Hippocampal formation (tissue), 2 donors: ENCODE measurements at places on chromosomes 16 and 17.
A peak's percentile ranks its signal among the peaks of the same experiment; 100 is the strongest.

DNA sequence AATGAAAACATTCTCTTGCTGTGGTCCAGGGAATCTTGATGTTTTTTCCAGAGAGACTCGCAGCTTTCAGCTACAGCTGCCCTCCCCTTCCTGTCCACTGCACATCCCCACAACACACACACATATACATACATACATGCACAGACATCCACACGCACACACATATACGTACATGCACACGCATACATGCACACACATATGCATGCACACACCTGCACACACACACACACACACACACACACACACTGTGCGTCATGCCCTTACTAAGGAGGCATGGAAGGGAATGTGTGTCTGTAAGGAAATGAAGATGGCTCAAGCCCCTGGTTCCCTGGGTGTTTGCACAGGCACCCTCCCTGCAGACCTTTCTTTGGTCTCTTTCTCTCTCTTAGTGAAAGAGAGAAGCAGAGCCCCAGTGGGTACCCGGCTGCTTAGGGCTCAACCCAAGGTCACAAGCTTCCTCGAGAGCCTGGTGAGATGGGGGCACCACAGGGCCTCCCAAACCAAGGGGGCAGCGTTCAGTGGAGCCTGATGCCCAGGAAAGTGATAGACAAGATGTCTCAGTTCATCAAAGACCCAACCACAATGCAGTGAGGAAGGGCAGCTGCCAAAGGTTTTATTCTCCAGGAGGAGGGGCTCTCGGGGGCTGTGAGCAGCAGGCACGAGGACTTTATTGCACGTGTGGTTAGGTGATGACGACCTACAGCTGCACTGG, 33.3 kb downstream of the TNFRSF13B start:
- no peak for DNase-seq

DNA sequence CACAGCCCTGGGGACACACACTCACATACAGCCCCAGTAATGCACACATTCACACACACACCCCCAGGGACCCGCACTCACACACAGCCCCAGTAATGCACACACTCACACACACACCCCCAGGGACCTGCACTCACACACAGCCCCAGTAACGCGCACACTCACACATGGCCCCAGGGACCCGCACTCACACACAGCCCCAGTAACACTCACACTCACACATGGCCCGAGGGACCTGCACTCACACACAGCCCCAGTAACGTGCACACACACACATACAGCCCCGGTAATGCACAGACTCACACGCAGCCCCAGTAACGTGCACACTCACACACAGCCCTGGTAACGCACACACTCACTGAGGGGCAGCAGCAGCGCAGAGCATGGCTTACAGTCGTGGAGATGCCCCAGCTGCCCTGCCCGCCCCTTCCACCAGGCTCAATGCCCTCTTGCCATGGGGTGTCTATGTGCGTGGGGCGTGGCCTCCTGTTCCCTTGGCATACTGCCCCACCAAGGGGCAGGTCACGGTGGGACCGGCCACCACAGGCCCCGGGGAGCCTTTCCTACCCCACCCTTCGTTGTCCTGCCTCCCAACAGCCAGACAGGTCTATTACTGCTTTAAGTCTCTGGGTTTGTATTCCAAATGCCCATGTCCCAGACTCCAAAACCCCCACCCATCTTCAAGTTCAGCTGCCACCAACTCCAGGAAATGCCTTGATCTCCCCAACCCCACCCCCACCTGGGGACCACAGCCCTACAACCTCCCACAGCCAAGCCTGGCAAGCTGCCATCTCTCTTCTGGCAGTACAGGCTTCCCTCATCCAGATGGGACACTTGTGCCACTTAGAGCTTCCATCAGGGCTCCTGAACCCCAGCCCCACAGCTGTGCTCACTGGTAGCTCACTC, 2.7 kb downstream of the CCDC102A start:
- no peak for DNase-seq

DNA sequence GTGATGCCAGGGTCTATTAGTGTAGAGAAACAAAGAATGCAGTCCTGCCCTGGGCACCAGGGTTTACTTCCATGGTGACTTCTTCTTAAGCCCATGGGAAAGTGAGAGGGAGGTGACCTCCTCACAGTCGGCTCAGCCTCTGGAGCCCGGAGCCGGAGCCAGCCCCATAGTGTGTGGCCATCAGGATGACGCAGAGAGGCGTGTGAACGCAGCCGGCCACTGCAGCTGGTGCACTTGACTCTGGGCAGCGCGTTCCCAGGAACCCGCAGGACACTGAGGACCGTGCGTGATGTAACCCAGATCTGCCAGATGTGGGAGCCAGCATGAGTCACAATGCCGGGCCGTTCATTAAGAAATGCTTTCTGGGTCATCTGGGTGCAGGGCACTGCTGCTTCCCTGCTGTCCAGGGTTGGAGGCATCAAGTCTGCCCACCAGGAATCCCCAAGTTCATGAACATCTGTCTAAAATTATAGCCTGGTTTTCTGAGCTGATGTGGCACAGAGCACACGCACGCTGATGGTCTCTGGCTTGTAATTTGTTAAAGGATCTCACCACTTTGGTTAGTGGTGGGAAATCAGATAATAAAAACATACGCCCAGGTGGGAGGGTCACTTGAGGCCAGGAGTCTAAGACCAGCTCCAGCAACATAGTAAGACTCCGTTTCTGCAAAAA, 114.1 kb downstream of the PITPNC1 start:
- DNase-seq = peak; percentile 52

- no peak for DNase-seq
Observed at GRCh38 chr17:2181897-2182448, 121.6 kb downstream of the SMG6 start.

DNA sequence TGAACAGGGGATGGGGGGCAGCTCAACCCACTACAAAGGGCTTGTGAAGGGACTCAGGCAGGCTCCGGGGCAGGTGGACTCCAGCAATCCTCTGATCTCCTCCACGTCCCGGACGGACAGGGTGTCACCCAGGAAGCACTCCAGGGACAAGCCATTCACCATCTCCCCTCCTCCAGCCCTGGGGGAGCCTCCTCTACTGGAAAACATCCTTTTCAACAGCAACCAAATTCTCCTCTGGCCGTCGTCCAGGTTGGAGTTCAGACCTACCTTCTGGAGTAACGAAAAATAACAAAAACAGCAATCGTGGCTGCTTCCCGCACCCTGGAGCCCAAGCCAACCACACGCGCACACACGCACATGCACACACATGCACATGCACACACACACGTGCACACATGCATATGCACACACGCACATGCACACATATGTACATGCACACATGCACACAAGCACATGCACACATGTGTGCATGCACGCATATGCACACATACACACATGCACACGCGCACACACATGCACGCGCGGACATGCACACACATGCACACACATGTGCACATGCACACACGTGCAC, 8.9 kb upstream of the RBFOX3 start:
- no peak for DNase-seq

DNA sequence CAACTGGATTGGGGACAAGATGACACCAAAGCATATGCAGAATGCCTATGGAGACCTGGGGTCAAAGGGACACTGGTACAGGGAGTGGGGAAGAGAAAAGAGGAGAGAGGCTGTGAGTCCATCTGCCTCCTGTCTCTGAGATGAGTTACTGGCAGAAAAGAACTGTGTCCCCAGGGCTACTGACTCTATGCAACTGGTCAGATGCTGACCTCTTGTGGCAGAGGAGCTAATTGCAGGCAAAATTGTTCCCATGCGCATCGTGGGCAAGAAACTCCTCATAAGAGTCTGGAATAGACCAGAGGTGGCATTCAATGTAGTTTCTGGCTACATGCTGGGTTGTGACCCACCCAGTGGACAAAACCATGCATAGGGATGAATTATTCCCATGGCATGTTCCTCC, 26.1 kb upstream of the MLKL start:
- DNase-seq = no peak

DNA sequence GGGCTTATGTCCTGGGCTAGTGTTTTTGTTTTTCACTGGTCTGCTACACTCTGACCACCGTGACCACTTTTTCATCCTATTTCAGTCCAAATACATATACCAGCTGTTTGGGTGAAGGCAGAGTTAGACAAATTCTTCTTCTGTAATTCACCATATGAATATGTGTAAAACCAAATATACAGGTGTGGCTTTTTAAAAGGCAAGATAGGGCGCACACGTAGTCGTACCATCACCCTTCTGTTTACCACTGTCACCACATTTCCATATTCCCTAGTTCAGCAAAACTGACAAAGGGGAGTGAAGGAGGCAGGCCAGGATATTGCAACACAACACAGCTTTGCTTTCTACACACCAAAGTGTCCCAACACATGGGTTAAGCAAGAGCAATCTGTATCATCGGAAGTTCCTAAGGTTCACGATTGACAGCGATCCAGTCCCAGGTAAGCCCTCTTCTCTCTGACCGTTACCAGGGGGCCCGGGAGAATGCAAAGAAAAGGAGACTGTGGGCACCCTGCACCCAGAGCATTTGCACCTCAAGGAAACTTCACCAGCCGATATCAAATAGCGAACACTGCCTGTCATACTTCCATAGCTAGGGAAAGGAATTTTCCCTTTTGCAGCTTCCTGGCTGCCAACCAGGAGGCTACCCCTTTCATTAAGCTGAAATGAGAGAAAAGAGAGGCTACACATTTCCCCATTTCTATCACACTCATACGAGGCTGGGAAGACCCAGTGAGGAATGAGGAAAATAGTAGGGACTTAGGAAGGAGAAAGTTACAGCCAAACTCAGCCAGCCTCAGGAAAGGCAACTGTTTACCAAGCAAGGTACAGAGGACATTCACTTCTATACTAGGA, 23.1 kb downstream of the CREBBP start:
- no peak for DNase-seq

DNA sequence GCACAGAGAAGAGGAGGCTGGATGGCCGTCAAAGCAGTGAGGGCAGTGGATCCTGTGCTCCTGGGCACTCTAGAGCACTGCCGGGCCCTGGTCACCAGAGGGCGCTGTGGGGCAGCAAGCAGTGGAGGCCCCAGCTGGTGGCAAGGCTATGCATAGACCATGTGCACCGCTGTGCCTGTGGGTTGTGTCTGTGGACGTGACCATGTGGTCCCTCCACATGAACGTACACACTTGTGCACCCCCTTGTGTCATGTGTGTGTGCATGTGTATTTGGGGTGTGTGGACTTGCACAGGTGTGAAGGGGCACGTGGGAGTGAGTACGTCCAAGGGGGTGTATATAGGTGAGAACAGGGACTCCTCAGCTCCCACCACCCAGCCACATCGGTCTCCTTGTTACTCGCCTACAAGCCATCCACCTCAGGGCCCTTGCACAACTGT, 4.4 kb upstream of the MAP2K3 start:
- DNase-seq = peak; percentile 83

DNA sequence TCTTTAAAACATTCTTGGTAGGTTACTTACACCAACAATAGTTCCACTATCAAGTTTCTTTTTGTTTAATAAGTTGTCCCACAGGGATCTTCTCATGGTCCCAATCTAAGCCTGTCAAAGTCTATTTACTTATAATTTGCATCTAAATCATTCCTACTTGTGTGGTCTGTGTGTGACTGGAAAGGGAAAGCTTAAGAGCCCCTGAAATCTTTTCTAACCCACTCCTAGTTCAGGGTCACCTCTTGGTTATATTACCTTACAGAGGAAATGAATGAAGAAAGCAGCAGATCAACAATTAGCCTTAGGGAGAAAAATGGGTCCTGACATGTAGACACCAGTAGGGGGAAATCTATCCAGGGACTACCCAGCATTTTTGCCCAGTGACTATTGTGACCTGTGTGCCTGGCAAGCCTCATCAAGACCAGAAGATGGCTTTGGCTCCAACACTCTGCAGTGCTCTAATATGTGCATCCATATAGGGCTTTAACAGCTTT, 110.4 kb upstream of the HAS3 start:
- DNase-seq = no peak

DNA sequence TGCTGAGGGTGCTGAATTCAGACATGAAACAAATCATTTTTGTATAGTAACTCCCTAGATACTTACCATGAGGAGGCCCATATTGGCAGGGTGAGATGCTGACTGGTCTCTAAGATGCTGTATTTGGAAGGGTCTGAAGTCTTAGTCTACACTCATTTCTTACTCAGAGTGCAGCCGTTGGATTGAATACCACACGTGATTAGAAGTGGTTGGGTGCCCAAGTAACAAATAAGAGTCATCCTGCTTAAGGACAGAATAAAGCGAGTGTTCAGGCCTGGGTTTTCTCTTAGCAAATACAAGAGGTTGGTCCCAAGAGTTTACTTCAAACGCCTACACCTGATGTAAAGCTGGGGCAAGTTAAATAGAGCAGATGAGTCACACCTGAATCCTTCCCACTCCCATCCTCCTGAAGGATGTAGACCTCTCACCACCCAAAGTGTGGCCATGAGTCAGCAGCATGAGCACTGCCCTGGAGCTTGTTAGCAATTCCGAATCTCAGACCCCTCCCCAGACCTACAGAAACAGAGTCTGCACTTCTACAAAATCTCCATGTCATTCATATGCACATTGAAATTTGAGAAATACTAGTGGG, 284.6 kb upstream of the CDH5 start:
- DNase-seq = no peak

DNA sequence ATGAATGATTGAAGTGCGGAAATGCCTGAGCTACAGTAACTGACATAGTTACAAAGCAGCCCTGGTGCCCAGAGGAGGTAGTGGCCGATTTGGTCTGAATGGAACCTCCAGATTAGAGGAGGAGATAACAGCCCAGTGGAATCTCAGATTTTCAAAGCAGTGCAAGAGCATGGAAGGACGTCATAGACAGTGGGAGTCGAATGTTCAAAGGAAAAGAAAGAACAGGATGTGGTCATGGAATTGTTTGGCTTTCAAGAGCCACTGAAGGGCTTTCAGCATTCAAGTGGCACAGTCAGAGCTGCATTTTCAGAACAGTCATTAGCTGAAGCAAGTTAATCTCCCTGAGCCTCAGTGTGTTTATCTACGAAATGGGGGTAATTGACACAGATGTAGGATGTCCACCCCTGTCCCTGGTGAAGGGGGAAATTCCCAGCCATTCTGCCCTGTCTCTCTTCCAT, 104.6 kb upstream of the CACNG3 start:
- no peak for DNase-seq

- DNase-seq = no peak
Observed at GRCh38 chr16:3060339-3061127, 4.9 kb upstream of the IL32 start.

DNA sequence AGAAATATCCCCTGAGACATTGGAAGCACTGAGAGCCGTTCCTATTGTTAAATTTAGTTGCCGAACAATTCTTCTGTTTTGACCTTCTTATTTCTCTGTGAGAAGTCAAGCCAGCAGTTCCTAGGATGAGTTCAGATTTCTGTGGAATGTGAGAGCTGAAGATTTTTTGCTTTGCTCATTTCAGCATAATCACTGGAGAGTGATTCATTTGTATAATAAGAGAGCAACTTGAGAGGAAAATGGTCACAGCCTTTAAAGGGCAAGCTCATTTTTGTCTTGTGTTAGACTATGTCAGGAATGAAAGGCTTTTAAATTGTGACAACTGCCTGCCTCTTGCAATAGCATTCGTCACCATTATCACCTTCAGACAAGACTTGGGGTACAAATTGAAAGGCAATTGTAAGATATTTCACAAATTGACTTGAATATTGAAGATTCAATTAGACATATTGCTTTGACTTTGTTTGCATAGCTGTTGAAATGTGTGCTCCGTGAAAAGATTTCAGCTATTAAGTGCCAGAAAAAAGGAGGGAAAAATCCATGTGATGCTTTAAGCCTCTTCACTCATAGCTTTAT, 900.0 kb upstream of the GOT2 start:
- DNase-seq = no peak

- DNase-seq = no peak
Observed at GRCh38 chr17:32335687-32336086, 6.3 kb downstream of the C17orf75 start.
